ENCODE measurements at places on chromosomes 4 and X. TPM values are rescaled to one million over a fixed set of nuclear protein-coding genes. Genes with fewer than 3 reads are reported as not detected.

- H3K4me1 ChIP-seq: no peaks in the 10 kb centered on the region
- DNase-seq: no peak
- no peaks in the 10 kb centered on the region for H3K27me3 ChIP-seq
- no peak overlapping the region for H3K27ac ChIP-seq
- no peak overlapping the region for H3K4me3 ChIP-seq
Observed at GRCh38 chr4:57632564-57632963, 522.4 kb upstream of the IGFBP7 start.

DNA sequence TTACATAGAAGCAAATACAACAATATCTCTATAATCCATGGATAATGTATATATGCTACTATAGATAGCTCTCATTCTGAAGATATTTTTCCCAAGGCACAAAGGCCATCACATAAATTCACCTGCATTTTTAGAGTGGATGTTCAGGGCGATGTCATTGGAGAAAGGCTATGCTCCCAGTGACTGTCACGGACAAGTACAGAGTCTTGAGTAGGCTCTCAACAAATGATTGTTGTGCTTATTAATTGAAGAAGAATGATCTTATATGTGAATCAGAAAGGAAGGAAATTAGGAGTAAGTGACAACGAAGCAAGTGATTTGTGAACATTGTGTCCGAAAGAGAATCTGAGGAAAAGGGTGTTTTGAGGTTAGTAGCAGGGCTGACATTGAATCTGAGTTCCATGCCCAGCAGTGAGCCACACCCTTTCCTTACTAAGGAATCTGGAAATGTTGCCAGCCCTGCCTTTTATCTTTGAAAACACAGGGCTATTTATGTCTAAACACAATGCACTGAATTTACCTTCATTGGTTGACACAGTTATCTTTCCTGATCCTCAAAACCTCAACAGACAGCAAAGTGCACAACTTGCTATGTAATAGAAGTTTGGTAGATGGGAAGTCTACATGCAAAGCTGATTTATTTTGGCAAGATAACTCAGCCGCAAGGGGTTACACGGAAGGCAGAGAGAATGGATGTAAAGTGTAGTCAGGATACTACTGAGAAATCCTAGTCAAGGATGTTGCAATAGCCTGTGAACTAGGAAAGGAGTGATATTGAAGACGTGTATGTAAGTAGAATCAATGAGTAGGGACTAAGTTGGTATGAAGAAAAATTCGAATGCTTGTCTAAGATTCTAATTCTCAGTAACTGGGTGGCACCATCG is 50.4 kb downstream of the SORBS2 start:
- no peak overlapping the region for H3K4me3 ChIP-seq
- H3K27ac ChIP-seq: no peak overlapping the region
- peaks cover 3% of the 10 kb centered on the region for H3K27me3 ChIP-seq
- H3K4me1 ChIP-seq: no peaks in the 10 kb centered on the region
- no peak for DNase-seq
- no peaks in the 10 kb centered on the region for H3K36me3 ChIP-seq

DNA sequence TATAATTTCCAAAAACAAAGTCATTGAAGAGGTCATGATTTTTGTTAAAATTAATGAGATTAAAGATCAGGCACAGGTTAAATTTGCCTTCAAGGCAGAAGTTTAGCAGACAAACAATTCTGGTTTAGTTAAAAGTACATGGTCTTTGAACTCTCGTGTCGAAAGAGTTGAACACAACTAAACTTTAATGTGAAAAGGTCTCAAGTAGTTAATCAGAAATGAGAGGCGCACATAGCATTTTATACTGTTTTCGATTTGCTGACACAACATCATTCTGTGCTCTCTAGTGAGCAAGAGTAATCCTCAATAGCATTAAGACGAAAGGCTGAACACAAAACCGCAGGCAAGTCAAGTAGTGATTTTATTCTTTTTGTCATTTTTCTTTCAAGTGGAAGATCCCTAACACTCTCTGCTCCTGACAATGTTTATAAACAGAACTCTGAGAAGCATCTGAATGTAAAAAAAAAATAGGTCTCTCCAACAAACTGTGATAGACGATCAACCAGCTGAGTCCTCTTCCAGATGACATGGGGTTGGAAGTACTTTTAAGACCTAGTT is 49.8 kb downstream of the SH3RF1 start:
- no peaks in the 10 kb centered on the region for H3K36me3 ChIP-seq
- DNase-seq: no peak
- no peaks in the 10 kb centered on the region for H3K27me3 ChIP-seq
- no peak overlapping the region for H3K27ac ChIP-seq
- no peak overlapping the region for H3K4me3 ChIP-seq
- no peaks in the 10 kb centered on the region for H3K4me1 ChIP-seq

GRCh38 chr4:51845711-51846110 is 2.8 kb downstream of the DCUN1D4 start:
- DNase-seq: no peak
- H3K27ac ChIP-seq: no peak overlapping the region
- H3K4me3 ChIP-seq: no peak overlapping the region
- no peaks in the 10 kb centered on the region for H3K27me3 ChIP-seq
- H3K4me1 ChIP-seq: peaks cover 32% of the 10 kb centered on the region

- peak overlapping the region; percentile 0 for H3K27ac ChIP-seq
- no peak overlapping the region for H3K4me3 ChIP-seq
- no peaks in the 10 kb centered on the region for H3K36me3 ChIP-seq
- peaks cover 4% of the 10 kb centered on the region for H3K27me3 ChIP-seq
Observed at GRCh38 chr4:82223715-82224114, 150.1 kb downstream of the HNRNPD start.

GRCh38 chr4:76898949-76899645 is 1.2 kb upstream of the SOWAHB start:
- DNase-seq: no peak
- peaks cover 29% of the 10 kb centered on the region for H3K27me3 ChIP-seq
- H3K36me3 ChIP-seq: no peaks in the 10 kb centered on the region
- peaks cover 7% of the 10 kb centered on the region for H3K4me1 ChIP-seq
- peak overlapping the region; percentile 61 for H3K4me3 ChIP-seq

DNA sequence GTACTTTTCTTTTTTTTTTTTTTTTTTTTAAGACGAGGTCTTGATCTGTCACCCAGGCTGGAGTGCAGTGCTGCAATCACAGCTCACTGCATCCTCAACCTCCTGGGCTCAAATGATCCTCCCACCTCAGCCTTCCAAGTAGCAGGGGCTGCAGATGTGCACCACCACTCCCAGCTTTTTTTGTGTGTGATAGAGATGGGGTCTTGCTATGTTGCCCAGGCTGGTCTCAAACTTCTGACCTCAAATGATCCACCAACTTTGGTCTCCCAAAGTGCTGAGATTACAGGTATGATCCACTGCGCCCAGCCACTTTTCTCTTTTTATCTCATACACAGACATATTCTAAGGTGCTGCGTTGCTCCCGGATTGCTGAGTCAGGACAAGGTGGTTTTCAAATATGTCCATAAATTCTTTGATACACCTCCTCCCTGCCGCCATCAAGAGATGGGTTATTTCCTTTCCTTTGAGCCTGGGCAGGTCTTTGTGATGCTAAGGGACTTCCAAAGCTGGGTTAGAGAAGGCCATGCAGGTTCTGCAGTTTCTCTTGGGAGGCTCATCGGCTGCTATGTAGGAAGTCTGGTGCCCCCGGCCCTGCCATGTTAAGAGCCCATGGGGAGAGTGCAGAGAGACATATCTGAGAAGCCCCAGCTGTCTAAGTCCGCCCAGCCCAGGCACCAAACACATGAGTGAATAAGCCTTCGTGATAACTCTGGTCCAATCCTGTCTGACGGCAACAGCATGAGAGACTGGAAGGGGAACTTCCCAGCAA is 8.4 kb upstream of the PLA2G12A start:
- no peak for DNase-seq
- no peak overlapping the region for H3K27ac ChIP-seq
- H3K4me1 ChIP-seq: no peaks in the 10 kb centered on the region
- H3K27me3 ChIP-seq: no peaks in the 10 kb centered on the region

DNA sequence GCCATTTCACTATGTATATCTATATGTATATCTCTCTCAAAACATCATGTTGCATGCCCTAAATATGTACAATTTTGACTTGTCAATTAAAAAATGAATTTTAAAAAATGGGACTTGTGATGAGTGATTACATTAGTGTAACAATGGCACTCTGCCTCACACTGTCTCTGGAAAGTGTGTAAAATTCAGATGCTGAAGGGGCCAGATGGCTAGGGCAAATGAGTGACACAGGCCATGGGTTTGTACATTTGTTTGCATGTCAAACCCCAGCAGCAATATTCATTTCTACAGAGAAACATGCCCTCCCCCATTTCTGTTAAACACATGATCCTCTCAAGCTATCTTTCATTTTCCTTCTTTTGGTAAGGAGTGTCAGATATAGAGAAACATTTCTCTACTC is 8.1 kb downstream of the SCARB2 start:
- no peak overlapping the region for H3K27ac ChIP-seq
- H3K27me3 ChIP-seq: no peaks in the 10 kb centered on the region
- H3K36me3 ChIP-seq: no peaks in the 10 kb centered on the region
- DNase-seq: no peak

DNA sequence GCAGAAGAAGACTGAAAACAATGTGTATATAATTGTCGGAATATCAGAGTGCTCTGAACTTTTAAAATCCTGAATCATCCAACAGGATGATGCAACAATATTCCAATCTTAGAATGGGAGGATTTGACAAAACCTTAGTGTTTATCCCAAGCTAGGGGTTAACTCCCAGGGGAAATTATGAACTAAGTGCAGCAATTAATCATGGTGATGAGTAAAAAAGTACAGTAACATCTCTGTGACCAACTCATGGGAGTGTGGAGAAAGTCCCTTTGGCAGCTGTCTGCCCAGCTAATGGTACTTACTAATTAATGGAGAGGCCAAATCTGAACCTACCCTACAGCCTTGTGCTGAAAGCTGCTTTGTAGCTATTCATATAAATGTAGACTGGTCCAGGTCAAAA is 257.6 kb upstream of the DDX53 start:
- H3K4me3 ChIP-seq: no peak overlapping the region
- H3K27ac ChIP-seq: no peak overlapping the region
- no peaks in the 10 kb centered on the region for H3K36me3 ChIP-seq

DNA sequence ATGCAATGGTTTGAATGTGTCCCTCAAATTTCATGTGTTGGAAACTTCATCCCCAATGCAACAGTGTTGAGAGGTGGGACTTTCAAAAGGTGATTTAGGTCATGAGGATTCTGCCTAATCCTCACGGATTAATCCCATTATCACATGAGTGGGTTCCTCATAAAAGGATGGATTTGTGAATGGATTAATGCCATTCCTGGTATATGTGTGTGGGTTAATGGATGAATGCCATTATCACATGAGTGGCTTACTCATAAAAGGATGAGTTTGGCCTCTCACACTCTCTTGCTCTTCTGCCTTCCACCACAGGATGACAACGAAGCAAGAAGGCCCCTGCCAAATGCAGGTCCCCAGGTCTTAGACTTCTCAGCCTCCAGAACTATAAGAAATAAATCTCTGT is 30.5 kb upstream of the NEUROG2 start:
- DNase-seq: no peak
- H3K27ac ChIP-seq: no peak overlapping the region
- H3K4me3 ChIP-seq: no peak overlapping the region
- no peaks in the 10 kb centered on the region for H3K4me1 ChIP-seq
- peaks cover 2% of the 10 kb centered on the region for H3K36me3 ChIP-seq

GRCh38 chr4:40240040-40240653 is 43.3 kb downstream of the RHOH start:
- no peaks in the 10 kb centered on the region for H3K27me3 ChIP-seq
- peak overlapping the region; percentile 96 for H3K27ac ChIP-seq
- H3K4me1 ChIP-seq: peaks cover 80% of the 10 kb centered on the region
- peak overlapping the region; percentile 81 for H3K4me3 ChIP-seq

GRCh38 chrX:118630848-118631247 is 96.6 kb upstream of the IL13RA1 start:
- no peaks in the 10 kb centered on the region for H3K4me1 ChIP-seq

- H3K4me1 ChIP-seq: peaks cover 11% of the 10 kb centered on the region
- H3K4me3 ChIP-seq: peak overlapping the region; percentile 40
- no peak overlapping the region for H3K27ac ChIP-seq
- no peaks in the 10 kb centered on the region for H3K27me3 ChIP-seq
- no peak for DNase-seq
- H3K36me3 ChIP-seq: peaks cover 5% of the 10 kb centered on the region
Observed at GRCh38 chrX:40953369-40953768, 131.9 kb upstream of the USP9X start.

DNA sequence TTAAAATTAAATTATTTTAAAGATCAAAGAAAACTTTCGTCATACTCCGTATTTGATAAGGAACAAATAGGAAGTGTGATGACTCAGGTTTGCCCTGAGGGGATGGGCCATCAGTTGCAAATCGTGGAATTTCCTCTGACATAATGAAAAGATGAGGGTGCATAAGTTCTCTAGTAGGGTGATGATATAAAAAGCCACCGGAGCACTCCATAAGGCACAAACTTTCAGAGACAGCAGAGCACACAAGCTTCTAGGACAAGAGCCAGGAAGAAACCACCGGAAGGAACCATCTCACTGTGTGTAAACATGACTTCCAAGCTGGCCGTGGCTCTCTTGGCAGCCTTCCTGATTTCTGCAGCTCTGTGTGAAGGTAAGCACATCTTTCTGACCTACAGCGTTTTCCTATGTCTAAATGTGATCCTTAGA is at the start of gene CXCL8:
CXCL8 (plus strand) TSS at position 217 of the 426 bp plus-strand sequence; CDS start at position 307, 90 bp downstream.
- no peak within 1 kb of the TSS for H3K4me3 ChIP-seq
- no peak for DNase-seq
- peaks cover 2% of the 10 kb centered on the region for H3K4me1 ChIP-seq
- H3K27ac ChIP-seq: no peak within 1 kb of the TSS
- no peaks in the 10 kb centered on the region for H3K27me3 ChIP-seq

DNA sequence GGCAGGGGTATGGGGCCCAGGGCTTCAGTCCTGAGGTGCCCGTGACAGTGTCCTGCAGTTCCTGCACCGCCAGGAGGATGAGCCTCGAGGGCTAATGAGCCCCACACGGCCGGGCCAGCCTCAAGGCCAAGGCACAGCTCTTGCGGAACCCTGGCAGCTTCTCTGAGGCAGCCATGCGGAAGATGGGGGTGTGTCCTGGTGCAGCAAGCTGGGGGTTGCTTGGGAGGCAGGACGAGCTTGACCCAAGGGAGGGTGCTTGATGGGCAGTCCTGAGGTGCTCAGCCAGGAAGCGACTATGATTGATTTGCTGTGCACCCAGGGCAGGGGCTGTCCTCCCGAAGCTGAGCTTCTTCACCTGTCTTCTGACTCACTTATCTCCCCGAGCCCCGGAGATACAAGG is 9.1 kb upstream of the FGFR3 start:
- no peaks in the 10 kb centered on the region for H3K36me3 ChIP-seq
- no peaks in the 10 kb centered on the region for H3K4me1 ChIP-seq
- no peak for DNase-seq
- H3K27ac ChIP-seq: no peak overlapping the region
- H3K4me3 ChIP-seq: no peak overlapping the region
- H3K27me3 ChIP-seq: no peaks in the 10 kb centered on the region

DNA sequence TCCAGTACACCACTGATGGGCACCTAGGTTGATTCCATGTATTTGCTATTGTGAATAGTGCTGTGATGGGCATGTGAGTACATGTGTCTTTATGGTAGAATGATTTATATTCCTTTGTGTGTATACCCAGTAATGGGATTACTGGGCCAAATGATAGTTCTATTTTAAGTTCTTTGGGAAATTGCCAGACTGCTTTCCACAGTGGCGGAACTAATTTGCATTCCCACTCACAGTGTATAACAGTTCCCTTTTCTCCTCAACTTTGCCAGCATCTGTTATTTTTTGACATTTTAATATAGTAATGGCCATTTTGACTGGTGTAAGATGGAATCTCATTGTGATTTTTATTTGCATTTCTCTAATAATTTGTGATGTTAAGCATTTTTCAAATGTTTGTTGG is 25.9 kb downstream of the CC2D2A start:
- no peak overlapping the region for H3K4me3 ChIP-seq
- peaks cover 2% of the 10 kb centered on the region for H3K36me3 ChIP-seq
- no peaks in the 10 kb centered on the region for H3K27me3 ChIP-seq
- no peaks in the 10 kb centered on the region for H3K4me1 ChIP-seq

Gene GNRHR
- not detected for total RNA-seq

Gene ZCCHC4
- total RNA-seq: 12.8 TPM

Gene NELFA
- 43.9 TPM for total RNA-seq

Gene CXorf49
- total RNA-seq: not detected

Gene IL2RG
- total RNA-seq: 302 TPM

Gene TADA2B
- total RNA-seq: 7.7 TPM

Data from activated CD8-positive, alpha-beta T cell treated with anti-CD3 and anti-CD28 coated beads for 36 hours (primary cell).